ENCODE measurements at places on chromosomes 5 and 9.

GRCh38 chr9:110040788-110041187 is 167.2 kb downstream of the C9orf152 start:
- no peak for DNase-seq

GRCh38 chr5:116441223-116441622 is 133.4 kb downstream of the SEMA6A start:
- DNase-seq = peak; percentile 61

DNA sequence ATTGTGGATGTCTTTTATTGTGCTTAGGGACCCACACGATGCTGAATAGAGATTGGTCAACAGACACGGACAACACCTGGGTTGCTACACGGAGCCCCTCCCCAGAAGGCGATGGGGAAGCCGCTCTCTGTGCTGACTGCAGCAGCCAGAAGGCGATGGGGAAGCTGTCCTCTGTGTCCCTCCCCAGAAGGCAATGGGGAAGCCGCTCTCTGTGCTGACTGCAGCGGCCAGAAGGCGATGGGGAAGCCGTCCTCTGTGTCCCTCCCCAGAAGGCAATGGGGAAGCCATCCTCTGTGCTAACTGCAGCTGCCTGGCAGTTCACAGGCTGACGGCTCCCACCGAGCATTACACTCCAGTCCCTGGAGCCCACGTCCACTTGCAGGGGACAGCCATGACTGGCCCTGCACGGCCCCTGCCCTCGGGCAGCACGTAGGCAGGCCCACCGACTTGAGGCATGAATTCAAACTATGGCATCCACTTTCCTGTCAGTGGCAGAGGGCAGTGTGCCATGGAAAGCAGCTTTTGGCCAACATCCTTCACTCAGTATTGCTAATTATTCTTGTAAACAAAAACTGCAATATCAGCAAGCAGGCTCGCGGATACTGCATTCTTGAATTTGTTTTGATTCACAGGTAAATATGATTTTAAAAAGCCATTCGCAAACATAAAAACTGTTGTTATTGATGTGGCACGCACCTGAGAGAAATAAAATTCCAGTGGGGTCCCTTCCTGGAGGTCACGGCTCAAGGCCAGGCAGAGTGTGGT is 48.1 kb upstream of the CLPTM1L start:
- no peak for DNase-seq

DNA sequence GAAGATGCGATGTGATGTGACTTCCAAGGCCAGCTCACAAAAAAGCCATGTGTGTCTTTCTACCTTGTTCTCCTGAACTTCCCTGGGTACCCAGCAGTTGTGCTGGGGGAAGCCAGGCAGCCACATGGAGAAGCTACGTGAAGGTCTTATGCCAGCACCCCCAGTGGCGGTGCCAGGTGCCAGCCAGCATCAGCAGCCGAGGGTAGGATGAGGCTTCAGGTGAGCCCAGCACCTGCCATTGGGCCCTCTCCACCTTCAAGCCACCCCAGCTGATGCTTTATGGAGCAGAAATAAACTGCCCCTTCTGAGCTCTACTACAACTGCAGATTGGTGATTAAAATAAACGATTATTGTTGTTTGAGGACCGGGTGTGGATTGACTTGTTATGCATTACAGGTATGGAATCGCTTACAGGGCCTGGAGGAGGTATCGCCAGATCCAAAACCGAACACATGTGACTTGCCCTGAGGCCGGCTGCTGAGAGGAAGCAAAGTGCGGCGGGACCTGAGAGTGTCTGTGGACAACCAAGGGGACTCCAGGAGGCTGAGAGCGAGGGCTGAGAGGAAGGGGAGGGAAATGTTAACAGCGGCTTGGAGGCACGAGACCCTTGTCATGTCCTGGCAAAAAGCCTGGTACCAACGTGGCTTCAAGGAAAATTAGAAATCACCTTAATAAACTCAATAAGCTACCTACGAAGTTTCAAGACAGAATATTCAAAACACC is 36.0 kb upstream of the OLFM1 start:
- DNase-seq = no peak

- DNase-seq = no peak
Measured at GRCh38 chr5:180170106-180170809, 38.8 kb downstream of the RASGEF1C start.

DNA sequence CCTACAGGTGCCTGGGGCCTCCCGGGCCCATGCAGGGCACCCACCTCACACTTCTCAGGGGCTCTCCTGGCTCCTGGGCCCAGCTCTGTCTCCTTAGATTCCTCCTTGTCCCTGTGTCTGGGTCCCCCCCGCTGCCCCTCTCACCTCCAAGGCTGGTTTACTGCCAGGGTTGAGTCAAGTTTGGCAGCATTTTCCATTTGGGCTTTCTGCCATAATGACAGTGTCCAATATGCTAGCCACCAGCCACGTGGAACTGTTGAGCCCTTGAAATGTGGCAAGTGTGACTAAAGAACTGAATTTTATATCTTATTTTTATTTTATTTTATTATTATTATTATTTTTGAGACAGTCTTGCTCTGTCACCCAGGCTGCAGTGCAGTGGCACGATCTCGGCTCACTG is 1.9 kb downstream of the TTC16 start:
- DNase-seq = no peak

GRCh38 chr9:88950341-88951154 is 40.7 kb upstream of the S1PR3 start:
- DNase-seq = no peak

- DNase-seq = peak; percentile 61
Measured at GRCh38 chr9:121857928-121858327, 206.5 kb downstream of the DAB2IP start.

DNA sequence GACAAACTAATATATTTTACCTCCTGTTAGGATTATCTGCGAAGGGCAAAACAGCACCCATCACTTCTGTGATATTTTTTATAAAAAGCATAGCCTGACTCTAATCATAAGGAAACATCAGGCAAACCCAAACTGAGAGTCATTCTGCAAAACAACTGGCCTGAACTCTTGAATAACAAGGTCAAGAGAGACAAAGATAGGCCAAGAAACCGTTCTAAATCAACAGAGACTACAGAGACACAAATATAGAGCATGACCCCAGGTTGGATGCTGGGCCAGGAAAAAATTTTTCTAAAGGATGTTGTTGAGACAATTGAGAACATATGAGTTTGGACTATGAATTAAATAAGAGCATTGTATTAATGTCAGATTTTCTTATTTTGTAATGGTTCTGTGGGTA is 384.9 kb downstream of the NFIB start:
- no peak for DNase-seq

DNA sequence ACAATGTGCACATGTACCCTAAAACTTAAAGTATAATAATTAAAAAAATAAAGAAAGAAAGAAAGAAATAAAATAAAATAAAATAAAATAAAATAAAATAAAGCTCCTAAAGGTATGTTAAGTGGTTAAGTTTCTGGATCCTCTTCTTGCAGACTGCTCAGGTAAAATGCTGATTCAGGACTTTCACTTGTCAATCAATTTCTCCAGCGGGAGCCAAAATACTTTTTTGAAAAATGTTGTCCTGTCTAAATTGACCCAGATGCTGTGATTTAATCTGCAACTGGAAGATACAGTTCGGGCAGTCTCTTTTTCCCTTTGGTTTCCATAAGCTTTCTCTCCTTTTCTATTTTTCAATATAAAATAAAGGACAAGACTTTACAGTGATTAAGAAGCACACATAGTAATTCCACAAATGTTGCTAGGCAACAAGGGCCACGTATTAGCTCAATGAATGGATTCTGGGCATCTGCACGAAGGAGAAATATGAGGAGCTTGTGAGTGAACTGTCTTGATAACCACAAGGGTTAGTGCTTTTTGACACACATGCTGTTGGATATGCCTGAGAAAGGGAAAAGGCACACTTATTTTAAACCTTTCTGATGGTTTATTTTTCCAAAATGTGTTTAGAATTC is 38.6 kb downstream of the HTR4 start:
- DNase-seq = no peak

GRCh38 chr5:10896016-10896415 is 135.0 kb upstream of the DAP start:
- DNase-seq = no peak

GRCh38 chr5:134178096-134178419 is 1.3 kb upstream of the SKP1 start:
- no peak for DNase-seq

- no peak for DNase-seq
Measured at GRCh38 chr5:149018909-149019443, 43.9 kb downstream of the SH3TC2 start.

DNA sequence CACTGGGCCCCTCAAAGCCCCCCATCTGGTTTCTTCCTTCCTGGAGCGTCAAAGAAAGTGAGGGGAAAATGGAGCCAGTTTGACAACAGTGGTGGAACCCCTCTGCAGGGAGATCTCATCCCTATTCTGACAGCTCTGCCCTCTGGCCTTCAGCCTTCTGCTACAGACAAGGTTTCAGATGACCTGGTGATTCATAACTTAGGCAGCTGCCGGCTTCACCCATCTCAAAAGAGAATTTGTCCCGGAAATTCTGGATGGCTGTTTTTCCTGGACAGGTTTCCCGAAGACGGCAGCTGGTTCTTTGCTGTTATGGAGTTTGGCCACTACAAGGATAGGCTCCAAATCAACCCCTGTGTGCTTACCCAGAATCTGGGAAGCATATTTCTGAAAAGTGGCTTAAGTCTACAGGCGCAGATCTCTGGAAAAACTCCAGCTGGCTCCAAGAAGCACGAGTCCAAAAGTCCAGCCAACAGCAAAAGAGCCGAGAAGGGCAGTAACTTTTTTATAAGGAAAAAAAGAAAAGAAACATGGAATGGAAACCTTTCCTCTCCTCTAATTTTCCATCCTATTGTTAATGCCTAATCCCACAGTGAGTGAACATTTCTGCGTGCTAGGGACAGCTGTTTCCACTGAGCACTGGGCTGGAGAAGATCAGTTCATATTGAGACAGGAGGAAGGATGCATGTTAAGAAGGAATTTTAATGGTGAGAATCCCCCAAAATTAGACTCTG is 54.5 kb downstream of the ZNF366 start:
- no peak for DNase-seq

DNA sequence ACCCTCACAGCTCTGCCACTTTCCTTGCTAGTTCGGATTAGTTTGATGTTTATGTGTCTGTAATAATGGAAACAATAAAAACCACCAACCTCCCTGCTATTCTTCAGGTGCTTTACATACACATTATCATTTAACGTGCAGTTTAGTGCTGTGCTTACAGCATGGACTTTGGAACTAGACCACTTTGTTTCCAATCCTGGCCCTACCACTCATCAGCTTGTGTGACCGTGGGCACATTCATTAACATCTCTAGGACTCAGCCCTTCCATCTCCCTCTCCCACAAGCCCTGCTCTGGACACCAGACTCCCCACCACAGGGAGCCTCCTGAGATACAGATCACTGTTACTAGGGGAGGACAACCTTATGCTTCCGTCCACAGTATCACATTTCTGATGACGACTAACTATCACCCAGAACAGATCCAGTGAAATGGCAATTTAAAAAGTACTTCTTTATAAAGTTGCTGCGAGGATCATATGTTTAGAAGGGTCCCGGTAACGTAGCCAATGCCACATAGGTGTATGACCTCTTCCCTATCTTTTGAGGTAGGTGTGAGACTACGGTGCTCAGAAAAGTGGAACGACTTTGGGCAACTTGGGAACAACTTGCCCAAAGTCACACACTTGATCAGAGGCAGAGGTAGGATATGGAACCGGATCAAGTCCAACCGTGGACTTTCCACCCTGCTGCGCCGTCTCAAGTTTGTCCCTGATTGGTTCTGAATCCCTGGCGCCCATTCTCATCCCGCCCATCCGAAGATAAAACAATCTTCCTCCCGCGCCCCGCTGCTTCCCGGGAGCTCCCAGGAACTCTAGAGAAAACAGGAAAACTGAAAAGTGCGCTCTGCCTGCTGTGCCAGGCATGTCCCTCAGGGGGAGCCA is 132.4 kb upstream of the NIPBL start:
- no peak for DNase-seq

DNA sequence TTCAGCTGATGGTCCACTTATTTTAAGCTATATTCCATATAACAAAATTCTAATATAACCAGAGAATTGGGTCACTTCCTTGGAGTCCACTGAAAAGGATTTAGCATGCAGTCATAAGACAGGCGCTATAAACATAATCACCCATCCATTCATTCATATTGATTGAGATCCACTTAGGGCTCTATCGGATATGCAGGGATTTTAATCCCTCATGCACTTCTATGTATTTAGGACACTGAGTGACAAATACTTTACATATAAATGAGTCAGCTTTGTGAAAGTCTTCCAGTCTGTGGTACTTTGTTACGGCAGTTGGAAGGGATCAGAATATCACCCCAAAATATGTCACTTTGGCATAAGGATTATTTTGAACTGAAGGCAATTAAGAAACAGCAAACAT is 127.3 kb upstream of the ZNF608 start:
- no peak for DNase-seq

DNA sequence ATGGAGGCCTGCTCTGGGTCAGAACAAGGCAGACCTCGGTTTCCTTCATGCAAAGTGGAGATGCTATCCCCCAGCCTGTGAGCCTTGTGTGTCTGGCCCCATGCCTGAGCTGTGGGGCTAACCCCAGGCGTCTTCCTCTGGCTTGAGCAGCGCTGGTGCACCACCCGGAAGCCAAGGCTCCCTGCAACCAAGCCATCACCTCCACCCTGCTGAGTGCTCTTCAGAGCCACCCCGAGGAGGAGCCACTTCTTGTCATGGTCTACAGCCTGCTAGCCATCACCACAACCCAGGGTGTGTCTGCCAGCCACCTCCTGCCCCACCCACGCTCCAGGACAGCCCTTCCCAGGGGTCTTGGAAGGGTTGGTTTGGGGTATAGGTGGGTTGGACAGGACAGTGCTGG is 16.2 kb downstream of the REXO4 start:
- no peak for DNase-seq

DNA sequence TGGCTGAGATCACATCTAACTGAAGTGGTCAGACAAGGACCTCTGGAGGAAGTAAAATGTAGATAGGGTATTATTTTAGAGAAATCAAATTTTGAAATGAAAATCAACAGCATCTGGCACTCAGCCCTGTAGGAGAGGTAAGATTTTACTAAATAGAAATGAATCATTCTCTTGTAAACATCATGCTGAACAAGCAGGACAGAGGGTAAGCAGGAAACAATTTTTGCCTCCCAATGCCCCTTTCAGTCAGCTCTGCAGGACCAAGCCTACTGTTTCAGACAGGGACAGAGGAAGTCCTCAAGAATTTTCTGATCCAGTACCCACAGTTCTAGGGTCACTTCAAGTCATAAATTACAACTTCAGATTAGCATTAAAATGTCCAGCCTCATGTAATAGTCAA is 190.1 kb downstream of the ESM1 start:
- DNase-seq = no peak
